Activated CD4-positive, alpha-beta T cell treated with anti-CD3 and anti-CD28 coated beads, Interleukin-2, amount 10 ng/mL, durations not matched to agents 24 days and 14 days (primary cell): ENCODE measurements at places on chromosomes 12 and 14. TPM values are rescaled to one million over a fixed set of nuclear protein-coding genes. Genes with fewer than 3 reads are reported as not detected.
A peak's percentile ranks its signal among the peaks of the same experiment; 100 is the strongest.

GRCh38 chr14:24331731-24332267 is 3.1 kb downstream of the ADCY4 start:
- DNase-seq = no peak

TMEM52B gene
- not detected in 2 replicates for total RNA-seq

DNA sequence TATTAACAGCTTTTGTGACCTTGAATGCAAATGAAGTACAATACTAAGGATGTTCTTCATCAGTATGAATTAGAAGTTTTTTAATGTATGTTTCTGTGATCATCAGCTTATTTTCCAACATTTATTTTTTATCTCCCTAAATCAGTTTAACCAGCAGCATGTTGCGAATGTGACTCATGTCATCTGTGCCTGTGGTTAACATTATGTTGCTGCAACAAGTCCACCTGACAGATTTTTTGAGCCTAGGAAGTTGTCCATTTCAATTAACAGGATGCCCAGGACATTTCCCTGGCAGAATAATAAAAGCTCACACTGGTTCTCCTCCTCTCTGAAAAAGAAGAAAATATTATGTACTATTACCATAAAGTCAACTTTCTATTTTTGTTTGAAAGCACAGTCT is 155.5 kb downstream of the SYT1 start:
- no peak for DNase-seq

DNA sequence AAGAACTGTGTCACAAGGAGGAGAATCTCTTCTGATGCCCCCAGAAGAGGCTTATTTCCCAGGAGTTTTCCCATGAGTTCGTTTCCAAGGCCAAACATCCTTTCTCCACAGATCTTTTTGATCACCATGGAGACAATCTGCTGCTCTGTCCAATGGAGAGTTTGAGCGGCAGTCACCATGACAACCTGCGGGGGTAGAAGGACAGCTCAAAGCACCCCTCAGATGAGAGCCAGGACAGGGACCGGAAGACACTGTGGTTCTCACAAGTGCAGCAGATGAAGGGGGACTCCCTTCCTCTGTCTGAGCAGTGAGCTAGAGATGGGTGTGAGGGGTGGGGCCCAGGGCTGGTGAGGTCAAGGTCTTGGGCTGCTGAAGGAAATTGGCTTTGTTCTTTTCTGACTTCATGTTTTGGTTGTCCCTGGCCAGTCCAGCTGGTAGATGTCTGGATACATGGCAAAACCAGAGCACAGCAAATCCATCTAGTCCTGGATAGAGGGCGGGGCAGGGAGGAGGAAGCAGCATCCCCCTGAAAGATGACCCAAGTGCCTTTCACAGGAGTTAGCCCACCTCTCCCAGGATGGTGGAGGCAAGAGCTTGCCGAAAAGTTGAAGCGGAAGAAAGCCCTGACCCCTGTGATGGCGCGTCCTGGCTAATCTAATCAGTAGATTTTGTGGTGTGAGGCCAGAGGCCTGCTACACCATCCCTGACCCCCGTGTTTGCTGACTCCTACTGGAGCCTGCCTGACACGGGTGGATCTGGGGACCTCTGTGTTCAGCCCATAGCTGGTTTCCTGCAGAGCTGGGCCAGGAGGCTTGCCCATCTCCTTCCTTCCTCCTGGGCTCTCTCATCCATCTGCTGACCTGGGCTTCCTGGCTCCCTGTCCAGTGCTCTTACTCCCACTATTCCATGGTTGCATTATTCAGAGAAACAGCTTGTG is 24.4 kb downstream of the DHRS2 start:
- no peak for DNase-seq

GRCh38 chr14:75667099-75667765 is 6.2 kb downstream of the TTLL5 start:
- DNase-seq = no peak

- no peak for DNase-seq
These were observed 13.4 kb upstream of the ALDH2 start for GRCh38 chr12:111753144-111753881.

GRCh38 chr14:72783741-72784140 is 110.2 kb downstream of the DPF3 start:
- DNase-seq = peak; percentile 39

ASPG gene
- not detected in 2 replicates for total RNA-seq

- DNase-seq = peak; percentile 77
These were observed at the start of gene PYGL for GRCh38 chr14:50943943-50944646. Gene PYGL (minus strand): TSS chr14:50944483. CDS start chr14:50944403, 80 bp downstream.

DNA sequence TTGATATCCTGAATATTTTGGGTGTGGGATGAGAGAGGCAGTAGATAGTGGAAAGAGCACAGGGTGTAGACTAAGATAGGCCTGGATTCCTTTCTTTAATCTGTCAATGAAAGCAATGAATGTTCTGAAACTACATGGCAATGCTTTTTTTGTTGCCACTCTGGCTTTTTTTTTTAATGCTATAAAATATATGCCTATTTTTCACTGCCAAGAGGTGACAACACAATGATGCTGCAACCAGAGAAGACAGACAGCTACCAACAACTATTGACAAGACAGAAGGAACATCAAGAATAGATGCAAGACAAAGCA is 9.4 kb downstream of the ANG start:
- DNase-seq = no peak

DNA sequence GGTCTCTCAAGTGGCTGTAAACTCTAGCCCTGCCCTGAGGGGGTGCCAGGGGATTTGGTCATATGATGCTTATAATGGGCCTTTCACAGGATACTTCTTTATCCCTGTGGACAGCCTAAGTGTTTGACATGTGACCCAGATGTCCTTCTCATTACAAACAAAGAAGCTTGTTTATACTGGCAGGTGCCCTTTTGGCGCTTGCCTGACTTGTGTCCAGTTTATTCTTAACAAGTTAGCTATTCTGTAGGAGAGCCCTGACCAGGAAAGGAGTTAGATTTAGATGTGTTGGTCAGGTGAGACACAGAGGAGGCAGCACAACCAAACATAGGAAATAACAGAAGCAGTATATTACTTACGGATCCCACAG is 51.9 kb downstream of the CCDC91 start:
- DNase-seq = no peak

DNA sequence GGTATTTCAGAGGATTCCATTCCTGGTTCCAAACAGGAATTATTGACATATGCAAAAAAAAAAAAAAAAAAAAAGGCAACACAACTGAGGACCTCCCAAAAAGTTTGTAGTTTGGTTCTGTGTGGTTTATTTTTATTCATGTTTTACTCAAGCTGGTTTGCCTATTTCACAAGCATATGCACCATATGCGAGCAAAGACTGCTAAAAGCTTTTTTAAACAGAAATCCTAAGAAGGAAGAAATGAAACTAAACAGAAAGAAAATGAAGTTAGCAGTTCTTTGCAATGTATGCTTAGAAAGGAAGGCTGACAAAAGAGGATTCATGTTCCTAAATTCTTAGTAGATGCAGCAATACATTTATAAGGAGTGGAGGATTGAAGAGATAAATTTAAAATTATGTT is 487.6 kb upstream of the FLRT2 start:
- no peak for DNase-seq
